Stimulated activated effector memory CD8-positive, alpha-beta T cell treated with anti-CD3 and anti-CD28 coated beads, Interleukin-12 subunit alpha, Interleukin-12 subunit beta, amount 100 ng/mL, for 72 hours (primary cell): ENCODE measurements at places on chromosomes 11 and 22.

DNA sequence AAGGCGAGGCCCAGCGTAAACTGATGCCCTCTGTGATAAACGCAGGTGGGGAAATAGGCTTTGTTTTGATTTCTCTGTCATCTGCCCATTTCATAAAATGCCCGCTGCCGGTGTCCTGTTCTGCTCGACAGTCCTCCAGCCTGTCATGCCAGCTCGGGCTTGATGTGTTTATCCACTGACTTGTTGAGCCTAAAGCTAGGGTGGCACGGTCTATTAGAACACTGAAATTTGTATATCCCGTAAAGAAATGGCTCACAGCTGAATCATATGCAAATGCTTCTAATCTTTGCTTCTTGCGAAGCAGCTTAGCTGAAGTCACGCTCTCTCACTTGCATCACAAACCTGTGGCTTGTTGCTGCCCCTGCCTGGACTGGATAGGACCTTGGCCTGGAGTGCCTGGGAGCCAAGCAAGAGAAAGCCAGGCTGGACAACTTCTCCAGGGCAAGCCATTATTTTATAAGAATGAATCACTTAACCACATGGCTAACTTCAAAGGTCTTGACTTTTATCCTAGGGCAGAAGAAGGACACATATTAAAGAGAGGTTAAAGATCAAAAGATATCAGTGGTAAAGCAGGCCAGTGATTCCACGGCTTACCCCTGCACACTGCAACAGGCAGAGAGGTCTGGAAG lies 33.1 kb downstream of the EHF start:
- DNase-seq = no peak

DNA sequence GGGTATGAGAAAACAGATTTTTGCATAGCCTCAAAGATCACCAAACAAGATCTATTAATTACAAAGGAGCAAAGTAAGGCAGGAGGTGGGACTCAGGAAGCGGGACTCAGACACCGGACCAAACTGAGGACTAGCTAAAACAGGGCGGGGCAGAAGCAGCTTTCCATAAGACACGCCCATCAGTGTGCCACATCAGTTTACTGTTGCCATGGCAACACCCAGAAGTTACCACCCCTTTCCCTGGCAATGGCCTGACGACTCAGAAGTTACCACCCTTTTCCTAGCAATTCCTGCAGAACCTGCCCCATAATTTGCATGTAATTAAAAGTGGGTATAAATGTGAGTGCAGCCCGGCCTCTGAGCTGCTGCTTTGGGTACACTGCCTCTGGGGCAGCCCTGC lies 173.9 kb downstream of the SHANK2 start:
- DNase-seq = no peak

- no peak for DNase-seq
Observed at GRCh38 chr22:29726512-29727130, 6.8 kb downstream of the CABP7 start.

- no peak for DNase-seq
Observed at GRCh38 chr22:30132290-30132996, 52.2 kb downstream of the HORMAD2 start.

DNA sequence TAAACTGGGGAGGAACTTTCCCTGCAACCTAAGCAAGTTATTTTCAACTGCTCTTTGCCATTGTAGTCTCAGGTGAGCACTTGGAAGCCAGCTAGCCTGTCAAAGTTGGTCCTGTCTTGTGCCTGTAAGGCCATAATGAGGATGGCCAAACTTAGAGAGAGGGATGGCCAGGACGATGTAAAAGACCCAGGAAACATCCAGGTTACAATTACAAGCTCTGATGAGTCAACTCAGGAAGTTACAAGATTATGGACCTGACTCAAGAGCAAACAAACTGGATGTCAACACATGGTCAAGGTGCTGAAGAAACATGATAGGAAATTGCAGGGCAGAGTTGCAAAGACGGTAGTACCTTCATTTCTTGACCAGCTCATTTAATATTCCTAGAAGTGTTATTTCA lies 1.6 kb downstream of the GTPBP1 start:
- DNase-seq = no peak

GRCh38 chr22:36925388-36926290 lies 12.2 kb downstream of the CSF2RB start:
- DNase-seq = no peak

GRCh38 chr11:123473941-123474677 lies 44.0 kb downstream of the GRAMD1B start:
- DNase-seq = no peak

DNA sequence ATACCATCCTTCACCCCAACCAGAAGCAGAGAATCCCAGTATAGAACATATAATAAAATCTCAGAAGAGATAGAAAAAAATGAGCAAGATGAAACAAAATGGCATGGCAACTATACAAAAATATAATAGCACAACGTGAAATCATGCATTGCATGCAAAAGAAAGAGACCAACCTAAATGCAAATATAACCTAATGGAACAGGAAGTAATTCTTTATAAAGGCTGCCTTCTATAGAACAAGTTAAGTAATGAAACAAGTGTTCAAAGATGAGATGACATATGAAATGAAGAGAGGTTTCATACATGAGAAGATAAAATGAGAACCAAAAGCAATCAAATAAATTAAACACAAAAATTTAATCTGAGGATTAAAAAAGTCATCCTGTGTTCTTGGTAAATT lies 18.5 kb upstream of the ARHGAP20 start:
- DNase-seq = no peak

DNA sequence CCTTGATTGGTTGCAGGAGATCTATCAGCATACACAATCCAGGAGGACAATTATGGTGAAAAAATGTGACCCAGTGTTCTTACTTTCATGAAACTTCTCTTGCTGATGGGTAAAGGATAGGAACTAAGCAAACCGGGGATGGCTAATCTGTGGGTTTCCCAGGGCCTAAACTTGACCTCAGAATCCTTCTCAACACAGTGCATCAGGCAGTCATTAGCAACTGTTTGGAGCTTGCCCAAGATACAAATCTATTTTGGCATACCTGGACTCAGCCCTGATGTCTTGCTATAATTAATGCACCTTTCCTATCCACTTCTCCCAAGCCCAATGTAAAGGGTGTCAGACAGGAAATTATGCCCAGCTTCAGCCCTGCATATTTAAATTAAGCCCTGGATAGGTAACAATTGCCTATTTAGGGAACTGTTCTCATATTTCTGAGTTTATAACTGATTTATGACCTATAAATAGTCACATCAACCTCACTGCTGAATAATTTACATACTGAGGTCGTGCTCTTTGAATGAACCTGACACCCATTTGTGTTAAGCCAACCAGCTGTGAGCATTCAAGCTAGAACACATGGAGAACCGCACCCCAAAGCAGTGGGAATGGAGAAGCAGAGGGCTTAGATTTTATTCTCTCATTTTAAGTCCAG lies 9.2 kb upstream of the PHF21A start:
- DNase-seq = no peak

GRCh38 chr11:79417069-79417920 lies 23.5 kb downstream of the TENM4 start:
- DNase-seq = no peak

DNA sequence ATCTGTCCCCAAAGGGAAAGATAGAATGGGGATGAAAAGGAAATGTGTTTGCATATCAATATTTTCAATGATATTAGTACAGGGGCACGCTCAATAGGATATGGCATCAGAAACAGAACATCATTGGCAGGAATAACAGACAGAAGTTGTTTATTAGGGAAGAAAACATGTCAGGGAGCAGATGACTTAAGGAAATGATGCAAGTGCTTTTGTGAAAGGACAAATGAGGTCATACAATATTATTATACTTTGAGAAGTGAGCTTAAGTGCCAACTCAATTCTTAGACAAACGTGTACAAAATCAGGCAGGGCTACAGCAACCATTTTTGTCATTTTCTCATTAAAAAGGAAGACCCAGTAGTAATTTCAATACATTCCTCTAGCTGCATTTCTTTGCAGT lies 388.4 kb downstream of the SOX6 start:
- DNase-seq = no peak

DNA sequence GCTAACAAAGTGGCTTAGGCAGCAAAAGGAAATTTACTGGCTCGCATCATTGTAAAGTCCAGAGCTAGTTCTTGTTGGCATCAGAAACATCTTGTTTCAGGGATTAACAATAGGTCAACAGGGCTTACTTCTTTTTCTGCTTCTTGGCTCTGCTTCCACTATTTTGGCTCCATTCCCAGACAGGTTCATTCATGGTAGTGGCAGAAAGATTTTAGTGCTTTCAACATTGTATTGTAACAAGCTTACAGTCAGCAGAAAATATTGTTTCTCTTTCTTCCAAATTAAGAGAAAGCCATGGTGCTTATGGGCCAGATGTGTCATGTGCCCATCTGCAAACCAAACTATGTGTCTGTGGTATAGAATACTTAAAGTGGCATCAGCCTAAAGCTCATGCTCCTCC lies 315.6 kb downstream of the RAB38 start:
- no peak for DNase-seq

- DNase-seq = no peak
Observed at GRCh38 chr22:43228330-43228729, 41.4 kb upstream of the TTLL12 start.

DNA sequence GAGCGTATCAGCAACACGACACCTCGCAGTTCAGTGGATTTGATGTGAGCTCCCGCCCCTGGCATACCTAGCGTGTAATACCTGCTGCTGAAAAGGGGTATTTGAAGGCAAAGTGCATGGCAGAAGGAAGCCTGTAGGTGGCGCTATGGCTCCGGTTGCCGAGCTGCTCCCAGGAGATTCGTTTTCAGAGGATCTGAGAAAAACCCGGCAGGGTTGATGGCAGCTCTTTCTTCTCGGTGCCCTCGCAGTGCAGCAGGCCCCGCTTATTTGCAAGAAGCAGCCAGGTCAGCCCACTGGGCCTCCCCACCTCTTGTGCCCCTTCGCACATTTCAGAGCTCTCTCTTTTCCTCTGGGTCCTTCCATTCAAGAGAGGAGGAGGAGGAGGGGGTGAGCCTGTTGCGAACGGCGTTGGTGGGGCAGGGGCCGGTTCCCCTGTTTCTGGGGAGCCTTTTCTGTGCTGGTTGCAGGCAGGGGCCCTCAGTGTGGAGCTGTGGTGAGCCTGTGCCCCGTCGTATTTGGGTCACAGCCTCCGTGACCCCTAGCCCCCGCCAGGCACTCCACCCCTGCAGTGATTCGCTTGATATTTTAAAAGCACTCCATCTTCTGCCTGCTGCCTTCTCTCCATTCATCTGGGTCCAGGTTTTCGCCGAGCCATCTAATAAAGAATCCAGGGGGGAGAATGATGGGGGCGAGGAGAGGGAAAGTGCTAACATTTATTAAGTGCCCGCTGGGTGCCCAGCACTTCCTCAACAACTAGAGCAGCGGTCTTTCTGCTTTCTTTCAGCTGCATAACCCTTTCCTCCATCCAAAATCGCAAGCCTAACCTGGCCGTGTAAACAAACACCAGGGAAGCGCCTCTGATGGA lies 85.3 kb upstream of the SYT13 start:
- peak; percentile 80 for DNase-seq

DNA sequence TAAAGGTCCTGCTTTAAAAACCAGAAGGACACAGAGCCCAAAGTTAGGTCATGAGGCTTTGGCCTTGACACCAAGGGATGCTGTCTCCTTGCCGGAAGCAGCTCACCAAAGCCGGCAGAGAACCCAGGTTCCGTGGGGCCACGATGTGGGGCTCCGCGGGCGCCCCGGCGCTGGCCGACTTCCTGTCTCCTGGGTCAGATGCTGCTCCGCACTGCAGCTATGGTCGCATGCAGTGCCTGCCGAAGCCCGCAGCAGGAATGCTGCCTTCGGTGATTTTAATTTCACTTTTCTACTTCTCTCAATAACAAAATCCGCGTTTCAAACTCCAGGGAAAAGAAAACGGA lies 454 bp upstream of the OTUB1 start:
- peak; percentile 83 for DNase-seq

DNA sequence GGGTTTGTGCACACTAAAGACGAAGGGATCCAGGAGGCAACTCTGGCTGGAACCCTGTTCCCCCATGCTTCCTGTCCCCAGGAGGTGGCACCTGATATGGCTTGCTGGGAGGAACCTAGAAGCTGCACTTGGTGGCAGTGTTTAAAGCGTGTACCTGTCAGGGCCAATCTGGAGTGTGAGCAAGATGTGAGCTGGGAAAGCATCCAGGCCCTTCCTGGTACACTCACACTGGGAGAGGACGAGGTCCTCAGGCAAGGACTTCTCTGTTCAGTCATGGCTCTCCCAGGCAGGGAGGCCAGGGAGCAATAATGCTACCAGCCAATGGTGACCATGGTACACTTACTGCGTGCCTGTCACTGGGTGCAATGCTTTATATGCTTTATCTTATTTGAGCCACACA lies 130.7 kb upstream of the NECTIN1 start:
- no peak for DNase-seq

GRCh38 chr11:11848891-11849746 lies 7.3 kb downstream of the USP47 start:
- no peak for DNase-seq

- DNase-seq = no peak
Observed at GRCh38 chr11:10856689-10857458, 979 bp downstream of the ZBED5 start.

DNA sequence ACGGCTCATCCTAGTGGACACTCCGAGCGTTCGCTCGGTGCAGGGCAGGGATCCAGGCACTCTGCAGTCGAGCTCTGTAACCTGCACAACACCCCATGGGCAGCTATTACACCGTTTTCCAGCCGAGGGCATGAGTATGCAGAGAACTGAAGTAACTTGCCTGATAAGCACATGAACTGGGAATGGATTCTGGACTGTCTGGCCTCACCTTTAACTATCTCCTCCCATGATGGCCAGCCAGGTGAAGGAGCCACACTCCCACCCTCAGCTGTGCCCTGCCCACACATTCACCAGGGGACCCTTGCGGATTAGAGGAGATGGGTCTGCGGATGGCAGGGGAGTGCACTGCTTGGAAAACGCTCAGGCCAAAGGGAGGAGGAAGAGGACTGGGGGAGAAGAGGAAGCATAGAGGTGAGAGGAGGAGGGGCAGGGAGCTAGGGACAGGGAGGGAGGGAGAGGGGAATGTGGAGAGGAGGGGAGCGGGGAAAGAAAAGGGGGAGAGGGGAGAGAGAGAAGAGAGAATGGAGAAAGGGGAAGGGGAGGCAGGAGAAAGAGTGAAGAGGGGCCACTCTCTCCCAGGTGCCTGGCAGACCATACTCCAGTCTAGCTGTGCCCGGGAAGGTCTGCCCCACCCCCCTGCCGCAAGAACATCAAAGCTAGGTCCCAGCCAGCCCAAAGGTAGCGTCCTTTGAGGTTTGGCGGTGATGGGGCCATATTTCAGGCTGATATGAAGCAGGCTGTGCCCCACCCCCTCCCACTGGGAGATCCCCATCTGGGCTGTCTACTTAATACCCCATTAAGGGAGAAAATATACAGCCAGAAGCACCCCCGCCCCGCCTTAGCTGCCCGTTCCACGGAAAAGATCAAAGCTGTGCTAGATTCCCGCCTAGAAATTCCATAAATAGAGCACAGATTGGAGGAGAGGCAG lies 33.2 kb upstream of the TCF20 start:
- DNase-seq = no peak

GRCh38 chr11:13324709-13325108 lies 47.1 kb downstream of the BMAL1 start:
- DNase-seq = no peak

GRCh38 chr11:74824285-74824982 lies 75.8 kb downstream of the RNF169 start:
- no peak for DNase-seq

GRCh38 chr11:96341211-96342013 lies 1.6 kb downstream of the MAML2 start:
- peak; percentile 42 for DNase-seq

- DNase-seq = no peak
Observed at GRCh38 chr11:93054279-93054678, 84.8 kb downstream of the MTNR1B start.
